ENCODE measurements at places on chromosomes 4 and X.

DNA sequence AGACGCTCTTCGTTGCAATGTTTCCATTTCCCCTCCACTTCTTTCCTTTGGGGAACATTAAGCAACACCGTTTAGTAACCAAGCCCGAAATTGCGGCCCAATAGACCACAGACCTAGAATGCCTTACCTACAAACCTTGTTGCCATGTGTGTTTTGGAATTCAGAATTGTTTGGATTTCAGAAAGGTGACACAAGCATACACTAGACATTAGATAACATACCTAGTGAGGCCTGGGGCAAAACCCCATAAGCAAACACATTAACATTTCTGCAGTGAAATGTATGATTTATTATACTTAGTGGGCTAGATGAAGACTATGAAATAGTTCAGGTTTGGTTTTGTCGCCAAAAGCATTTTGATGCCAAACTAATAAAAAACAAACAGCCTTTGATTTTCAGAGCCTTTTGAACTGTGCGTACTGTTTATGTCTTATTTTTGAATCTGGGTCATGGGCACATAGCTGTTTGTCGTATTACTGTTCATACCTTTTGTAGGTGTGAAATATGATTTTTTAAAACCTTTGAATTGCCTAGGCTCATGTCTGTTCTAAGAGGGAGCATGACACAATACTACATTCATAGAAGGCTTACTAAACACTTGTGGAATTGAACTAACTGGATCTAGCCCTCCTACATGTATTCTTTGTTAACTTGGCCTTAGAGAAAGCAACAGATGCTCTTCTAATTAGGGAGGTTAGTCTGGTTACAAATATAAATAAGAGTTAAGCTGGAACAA lies 88.6 kb upstream of the TMEM164 start:
- no peak for DNase-seq

DNA sequence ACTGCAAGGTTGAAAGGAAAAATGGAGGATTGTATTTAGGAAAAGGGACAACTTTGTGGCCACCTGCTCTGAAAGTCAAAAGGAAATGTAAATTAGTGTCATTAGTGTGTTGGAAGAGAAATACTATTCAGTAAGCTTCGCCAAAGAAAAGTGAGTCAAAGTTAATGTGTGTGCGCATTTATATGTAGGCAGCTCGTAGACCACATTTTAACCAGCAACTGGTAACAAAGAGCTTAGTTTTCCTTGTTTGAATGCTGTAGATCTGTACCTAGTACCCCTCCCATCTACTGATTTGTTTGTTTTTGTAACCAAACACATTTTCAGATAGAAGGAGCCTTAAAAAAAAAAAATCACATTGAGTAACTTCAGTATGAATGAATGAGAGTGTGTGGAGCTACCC lies 69.3 kb downstream of the GPAT3 start:
- no peak for DNase-seq

GRCh38 chr4:126544276-126544675 lies 1088.5 kb upstream of the INTU start:
- DNase-seq = no peak

DNA sequence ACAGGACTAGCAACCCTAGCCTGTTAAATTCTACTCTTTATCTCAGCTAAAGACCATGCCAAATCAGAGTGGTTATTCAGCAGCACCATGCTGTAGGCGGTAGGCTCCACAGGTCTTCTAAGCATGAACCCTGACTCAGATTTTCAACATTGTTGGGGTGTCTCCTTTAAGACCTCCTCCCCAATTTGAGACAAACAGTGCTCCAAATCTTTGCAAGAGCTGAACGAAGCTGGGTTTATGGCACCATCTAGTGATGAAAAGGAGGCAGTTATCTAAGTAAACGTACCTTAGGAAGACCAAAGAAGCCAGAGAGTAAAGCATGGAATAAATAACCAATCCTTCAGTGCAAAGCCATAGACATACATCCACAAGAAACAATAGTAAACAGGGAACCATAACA lies 334.5 kb upstream of the SLC7A11 start:
- DNase-seq = peak; percentile 38

DNA sequence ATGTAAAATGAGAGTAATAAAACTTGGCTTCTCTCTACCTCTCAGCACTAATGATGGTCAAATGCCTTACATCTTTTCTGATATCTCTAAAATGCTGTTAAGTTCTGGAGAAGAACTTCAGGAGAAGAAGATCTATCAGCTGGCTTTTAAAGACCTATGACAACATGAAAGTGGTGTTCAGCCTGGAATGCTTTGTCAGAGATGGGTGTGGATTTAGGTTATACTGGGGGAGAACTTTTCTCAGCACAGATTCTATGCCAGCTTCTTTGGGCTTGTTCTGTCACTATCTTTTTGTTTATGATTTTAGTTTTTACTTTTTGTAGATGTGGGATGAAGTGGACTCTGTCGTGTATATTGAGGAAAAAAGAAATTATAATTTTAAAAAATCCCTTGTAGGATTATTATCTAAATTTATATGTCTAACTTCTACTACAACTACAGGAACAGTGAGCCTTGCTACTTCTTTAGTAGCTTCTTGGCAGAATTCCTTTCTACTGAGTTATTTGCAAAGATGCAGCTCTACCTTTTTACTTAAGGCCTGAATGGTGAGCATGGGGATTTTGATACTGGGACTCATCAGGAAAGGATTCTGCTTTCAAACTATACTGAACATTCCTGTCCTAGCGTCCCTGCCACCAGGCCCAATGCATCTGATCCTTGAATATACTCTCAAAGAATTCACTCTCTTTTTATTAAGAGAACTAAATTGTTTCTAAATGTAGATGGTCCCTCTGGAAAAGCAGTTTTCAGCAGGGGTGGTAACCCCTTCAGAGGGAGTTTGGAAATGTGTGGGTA lies 19.6 kb downstream of the CYP2U1 start:
- no peak for DNase-seq

- no peak for DNase-seq
Measured at GRCh38 chr4:16269240-16269639, 43.0 kb upstream of the TAPT1 start.

DNA sequence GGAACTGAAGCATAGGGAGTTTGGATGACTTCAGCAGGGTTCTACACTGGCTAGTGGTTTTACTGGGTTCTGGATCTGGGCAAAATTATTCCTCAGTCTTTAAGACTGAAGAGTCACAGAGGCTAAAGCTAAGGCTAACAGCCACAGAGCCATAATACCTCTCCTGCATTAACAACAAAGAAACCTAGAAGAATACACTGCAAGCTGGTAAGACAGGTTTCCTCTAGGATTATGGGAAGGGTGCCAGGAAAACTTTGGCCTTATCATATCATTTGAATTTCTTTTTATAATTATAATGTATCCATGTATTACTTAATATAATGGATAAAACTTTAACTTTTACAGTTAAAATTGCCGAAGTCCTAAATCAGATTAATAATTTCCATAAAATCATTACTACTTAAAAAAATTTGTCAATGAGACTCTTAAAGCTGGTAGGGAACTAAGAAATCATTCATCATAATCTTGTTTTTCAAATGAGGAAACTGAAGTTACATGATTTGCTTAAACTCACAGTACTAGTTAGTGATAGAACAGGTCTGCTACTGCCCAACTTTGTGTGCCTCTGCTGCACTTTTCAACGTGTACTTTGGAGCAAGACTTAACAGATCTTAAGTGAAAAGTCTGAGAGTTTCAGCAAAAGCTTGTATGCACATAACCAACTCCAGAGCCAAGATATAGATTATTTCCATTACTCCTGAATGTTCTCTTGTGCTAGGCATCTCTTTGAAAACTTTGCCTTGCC lies 24.2 kb upstream of the PGRMC2 start:
- DNase-seq = no peak

DNA sequence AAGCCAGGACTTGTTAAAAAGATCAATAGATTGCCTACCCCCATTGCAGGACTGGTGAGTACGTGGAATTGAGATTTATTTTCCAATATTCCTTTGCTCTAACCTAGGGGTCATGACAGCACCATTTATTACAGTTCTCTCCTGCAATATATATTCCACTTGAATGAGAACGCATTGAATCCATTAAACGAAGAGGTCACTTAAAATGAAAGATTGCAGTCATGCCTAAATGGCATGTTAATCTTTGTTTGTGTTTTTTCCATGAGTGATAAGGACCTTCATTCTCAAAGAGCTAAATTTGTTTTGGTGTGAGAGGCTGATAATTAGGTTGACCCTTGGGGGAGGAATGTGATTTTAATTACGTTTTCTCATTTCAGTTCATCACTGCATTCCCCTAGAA lies 13.5 kb upstream of the LIMCH1 start:
- DNase-seq = no peak

- peak; percentile 24 for DNase-seq
Measured at GRCh38 chr4:119299260-119299671, 22.7 kb downstream of the FABP2 start.

DNA sequence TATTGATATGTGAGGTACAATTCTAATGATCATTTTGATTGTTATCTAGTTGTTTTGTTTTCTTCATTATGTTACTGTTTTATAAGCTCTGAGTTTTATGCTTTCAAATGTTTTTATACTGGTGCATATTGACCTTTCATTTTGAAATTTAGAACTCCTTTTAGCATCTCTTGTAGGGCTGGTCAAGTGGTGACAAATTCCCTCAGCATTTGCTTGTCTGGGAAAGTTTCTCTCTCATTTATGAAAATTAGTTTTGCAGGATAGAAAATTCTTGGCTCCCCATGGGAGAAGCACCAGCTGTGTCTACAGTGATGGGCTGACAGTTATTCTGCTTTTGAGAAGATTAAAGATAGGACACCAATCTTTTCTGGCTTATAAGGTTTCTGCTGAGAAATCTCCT lies 105.3 kb upstream of the SPRY1 start:
- no peak for DNase-seq

GRCh38 chrX:33324099-33324498 lies 112.8 kb upstream of the DMD start:
- no peak for DNase-seq

GRCh38 chr4:81590596-81590995 lies 118.9 kb upstream of the RASGEF1B start:
- no peak for DNase-seq

DNA sequence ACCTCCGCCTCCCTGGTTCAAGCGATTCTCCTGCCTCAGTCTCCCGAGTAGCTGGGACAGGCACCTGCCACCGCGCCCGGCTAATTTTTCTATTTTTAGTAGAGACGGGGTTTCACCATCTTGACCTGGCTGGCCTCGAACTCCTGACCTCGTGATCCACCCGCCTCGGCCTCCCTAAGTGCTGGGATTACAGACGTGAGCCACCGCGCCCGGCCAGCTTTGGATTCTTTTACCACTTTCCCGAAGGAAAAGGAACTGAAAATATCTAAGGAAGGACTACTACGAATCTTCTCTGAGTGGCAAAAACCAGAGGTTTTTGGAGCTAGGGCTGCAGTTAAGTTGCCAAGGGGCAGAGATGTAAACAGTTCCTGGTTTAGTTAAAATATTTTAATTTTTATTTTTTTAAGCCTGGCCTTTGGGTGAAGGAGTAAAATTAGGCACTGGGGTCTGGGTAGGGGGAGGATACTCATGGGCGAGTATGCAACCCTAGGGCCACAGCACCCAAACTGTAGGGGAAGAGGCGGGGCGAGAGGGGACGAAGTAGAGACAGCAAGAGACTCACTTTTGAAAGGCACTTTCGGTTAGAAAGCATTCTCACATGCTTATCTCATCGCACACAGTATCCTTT lies 525 bp upstream of the CISD2 start:
- no peak for DNase-seq

DNA sequence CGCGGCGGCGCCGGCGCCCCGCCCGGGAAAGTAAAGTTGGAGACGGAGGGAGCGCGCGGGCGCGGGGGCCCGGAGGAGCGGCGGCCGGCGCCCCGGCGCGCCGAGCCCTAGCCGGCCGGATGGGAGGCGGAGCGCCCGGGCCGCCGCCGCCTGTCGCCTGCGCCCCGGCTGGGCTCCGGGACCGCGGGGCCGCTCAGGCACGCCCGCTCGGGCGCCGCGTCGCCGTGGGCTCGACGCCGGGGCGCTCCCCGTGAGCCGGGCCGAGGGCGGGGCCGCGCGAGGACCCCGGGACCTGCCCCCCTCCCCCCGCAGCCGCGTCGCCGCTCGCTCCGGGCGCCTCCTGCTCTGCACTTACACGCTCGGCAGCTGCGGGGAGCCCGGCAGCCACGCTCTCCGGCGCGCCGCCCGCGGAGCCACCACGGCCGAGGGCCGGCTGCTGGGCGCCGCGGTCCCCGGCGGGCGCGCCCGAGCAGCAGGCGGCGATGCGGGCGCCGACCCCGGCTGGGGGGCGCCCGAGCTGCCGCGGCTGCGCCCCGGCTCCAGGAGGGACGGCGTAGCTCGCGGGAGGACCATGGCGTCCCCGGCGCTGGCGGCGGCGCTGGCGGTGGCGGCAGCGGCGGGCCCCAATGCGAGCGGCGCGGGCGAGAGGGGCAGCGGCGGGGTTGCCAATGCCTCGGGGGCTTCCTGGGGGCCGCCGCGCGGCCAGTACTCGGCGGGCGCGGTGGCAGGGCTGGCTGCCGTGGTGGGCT lies at the start of gene ADRA2C:
TSS of gene ADRA2C (plus strand) at position 350 of the 749 bp plus-strand sequence. CDS start at position 572, 222 bp downstream.
- peak; percentile 9 for DNase-seq

DNA sequence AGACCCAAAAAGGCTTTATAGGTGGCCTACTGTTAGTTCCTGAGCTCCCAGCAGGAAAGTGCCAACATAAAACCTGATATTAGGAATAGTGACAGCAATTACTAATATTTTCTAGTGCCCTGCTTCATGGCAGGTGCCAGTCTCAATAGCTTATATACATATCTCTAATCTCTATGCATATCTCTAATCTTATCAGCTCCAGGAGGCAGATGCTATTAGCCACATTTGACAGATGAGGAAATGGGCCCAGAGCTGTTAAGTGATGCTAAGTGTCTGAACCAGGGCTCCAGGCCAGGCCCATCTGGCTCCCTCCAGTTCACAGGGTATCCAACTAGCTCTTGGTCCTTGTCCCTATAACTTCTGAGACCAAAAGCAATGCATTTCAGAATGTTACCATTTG lies 142.5 kb downstream of the CHIC2 start:
- no peak for DNase-seq

DNA sequence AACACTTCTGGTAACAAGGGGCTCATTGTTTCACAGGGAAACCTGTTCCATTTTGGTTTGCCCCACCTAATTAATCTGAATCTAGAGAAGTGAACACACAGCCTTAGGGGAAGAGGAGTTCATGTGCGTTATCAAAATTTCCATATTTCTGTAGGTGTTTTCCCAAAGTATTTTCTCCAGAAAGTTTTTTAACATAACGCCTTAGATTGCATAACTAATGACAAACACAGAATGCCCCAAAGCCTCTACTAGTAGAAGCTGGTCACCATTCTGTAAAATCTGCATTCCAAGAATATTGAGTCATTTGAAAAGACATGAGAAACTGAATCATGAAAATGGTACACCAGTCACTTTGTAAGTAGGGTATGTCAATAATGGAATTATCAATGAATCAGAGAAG lies 41.1 kb downstream of the IL13RA2 start:
- DNase-seq = no peak

GRCh38 chrX:480861-481417 lies 94.2 kb upstream of the PPP2R3B start:
- DNase-seq = no peak

GRCh38 chr4:142512161-142512560 lies 333.9 kb downstream of the INPP4B start:
- DNase-seq = peak; percentile 32

GRCh38 chr4:54779036-54779435 lies 121.3 kb downstream of the KIT start:
- no peak for DNase-seq

GRCh38 chr4:99390055-99390454 lies 37.5 kb upstream of the ADH1C start:
- no peak for DNase-seq

Measured in LHCN-M2 (cell line).